ENCODE measurements at places on chromosomes 3 and 15. TPM values are rescaled to one million over a fixed set of nuclear protein-coding genes. Genes with fewer than 3 reads are reported as not detected.

GRCh38 chr15:90028376-90028944, 27.3 kb downstream of the ZNF710 start:
- no peak for DNase-seq

DNA sequence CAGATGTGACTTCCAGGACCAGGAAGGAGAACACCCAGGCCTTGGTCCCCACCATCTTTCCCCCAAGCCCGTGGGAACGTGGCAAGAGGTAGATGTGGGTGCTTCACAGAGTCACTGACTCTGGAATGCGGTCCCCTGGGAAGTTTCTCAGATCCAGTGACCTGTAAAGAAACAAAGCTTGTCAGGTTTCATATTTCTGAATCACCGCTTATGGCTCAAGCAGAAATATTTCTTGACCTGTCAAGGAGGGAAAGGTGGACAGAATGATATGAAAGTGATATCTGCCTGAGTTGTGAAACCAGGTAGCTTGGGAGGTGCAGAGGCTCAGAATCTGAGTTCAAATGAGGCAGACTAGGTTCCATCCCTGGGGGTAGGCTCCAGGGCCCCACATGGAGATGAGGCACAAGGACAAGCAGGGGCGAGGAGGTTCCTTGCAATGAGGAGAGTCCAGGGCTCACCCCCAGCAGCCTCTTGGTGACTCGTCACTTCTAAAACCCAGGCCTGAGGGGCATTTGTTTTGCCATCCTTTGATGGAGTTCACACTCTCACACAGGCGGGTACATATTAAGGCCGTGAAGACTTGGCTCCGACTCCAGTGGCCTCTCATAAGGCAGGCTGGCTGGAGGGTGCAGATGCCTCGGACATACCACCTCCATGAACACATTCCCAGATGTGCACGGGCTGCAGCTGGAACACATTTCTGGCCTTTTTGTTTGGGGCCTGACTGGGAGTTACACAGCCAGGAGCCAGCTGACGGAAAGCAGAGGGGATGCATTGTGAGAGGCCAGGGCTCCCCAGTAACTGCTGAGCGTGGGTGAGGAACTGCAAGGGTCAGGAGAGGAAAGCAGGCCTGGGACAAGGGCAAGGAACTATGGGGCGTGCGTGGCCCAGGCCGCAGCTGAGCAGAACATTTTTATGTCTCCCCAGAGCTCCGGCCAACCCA, 1.3 kb downstream of the CILP start:
- no peak for DNase-seq

DNA sequence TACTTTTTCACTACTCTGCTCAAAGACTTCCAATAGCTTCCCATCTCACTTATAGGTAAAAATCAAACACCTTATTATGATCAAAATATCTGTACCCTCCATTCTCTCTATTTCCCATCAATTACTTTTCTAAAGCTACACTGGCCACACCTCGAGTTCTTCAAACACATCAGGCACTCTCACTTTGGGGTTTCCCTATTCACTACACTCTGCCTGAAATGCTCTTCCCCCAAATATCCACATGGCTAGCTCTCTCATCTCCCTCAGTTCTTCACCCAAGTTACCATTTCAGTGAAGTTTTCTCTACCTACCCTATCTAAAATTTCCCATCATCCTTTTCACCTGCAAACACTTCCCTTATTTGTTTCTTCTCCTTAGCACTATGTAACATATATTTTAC, 14.8 kb downstream of the UBE3A start:
- no peak for DNase-seq

- no peak for DNase-seq
These were observed 197.3 kb upstream of the HES1 start for GRCh38 chr3:193938613-193939012.

The TM4SF1 gene
- not detected for total RNA-seq

All from activated naive CD8-positive, alpha-beta T cell treated with anti-CD3 and anti-CD28 coated beads, Interleukin-2, amount 10 ng/mL, durations not matched to agents 7 days and 5 days (primary cell).